NCI-H1417 treated with DMSO at 0.1 percent for 48 hours (cell line): ENCODE measurements at places on chromosomes 6 and 20.

GRCh38 chr6:38509713-38510112, 130.0 kb downstream of the BTBD9 start:
- DNase-seq: no peak

DNA sequence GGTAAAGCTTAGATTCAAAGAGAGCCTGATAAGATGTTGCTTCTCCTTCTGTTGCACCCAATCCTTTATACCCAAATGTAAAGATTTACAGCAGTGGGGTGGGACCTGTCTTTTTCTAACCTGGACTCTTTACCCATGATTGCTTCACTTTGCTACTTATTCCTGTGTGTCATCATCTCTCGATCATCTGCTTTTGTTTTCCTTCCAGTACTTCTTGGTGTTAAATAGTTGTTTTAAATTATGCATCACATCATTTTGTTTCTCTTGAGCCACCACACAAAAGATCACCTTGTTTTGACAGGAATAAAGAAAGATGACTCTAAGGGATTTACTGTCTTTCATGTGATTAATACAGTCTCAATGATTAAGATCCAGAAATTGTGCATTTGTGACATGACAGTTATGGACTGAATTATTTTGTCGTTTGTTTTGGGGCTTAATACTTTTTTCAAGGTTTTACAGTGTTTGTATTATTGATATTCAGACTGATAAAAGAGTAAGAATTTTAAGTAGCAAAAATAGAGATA, 123.1 kb downstream of the CDKAL1 start:
- no peak for DNase-seq

DNA sequence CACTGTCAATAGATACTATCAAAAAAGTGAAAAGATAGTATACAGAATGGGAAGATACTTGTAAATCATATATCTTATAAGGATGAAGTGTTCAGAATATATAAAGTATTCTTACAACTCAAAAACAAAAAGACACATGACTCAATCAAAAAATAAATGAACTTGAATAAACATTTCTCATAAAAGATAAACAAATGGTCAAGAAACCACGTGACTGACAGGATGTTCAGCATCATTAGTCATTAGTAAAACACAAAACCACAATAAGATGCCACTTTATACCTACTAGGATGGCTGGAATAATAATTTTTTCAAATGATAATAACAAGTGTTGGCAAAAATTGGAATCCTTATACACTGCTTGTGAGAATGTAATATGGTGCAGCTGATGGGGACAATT, 729.1 kb upstream of the HS3ST5 start:
- no peak for DNase-seq

DNA sequence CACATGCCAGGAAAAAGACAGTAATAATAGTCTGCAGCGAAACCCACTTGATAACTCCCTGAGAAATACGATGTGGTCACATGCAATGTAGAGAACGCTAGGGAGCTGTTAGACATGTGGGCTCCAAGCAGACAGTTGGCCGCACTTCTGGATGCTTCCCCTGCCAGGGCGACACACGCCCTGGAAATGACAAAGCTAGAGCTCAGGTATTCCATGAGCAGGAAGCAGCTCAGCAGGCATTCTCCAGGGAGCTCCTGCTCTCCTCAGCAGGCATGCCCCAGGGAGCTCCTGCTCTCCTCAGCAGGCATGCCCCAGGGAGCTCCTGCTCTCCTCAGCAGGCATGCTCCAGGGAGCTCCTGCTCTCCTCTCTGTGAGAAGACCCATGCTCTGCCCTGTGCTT, 52.4 kb upstream of the NXT1 start:
- DNase-seq: no peak

DNA sequence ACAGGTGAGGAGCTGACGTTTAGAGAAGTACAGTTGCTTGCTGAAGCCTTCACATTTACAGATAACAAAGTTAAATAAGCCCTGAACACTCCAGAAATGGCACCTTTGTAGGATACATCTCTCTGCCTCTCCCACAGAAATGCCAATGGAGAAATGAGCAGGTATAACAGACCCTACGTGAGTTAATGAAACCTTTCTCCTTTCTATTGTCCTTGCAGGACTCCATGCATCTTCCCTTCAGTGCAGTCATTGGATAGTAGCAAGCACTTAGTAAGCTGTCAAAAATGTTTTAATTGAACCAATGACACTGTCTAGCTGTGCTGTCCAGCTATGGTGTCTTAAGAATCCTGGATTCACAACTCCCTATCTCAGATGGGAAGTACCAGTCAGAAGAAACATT, 8.1 kb upstream of the RRBP1 start:
- no peak for DNase-seq

DNA sequence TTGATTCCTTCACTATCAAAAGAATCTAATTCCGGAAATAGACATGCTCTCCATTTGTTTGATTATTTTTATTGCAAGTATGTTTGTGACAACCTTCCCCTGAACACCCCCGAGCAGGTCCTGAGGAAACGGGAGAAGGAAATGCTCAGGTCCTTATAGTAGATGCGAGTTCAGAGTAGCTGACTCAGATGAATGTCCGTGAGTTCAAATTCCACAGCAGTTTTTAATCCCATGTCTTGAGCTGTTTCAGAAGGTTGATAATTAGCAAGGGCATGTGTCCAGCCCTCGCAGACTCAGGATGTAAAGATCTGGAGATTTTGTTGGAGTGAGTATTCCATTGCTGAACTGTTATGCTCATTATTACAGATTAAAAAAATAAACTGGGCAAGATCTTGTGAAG, 169.3 kb downstream of the BCAS1 start:
- no peak for DNase-seq

DNA sequence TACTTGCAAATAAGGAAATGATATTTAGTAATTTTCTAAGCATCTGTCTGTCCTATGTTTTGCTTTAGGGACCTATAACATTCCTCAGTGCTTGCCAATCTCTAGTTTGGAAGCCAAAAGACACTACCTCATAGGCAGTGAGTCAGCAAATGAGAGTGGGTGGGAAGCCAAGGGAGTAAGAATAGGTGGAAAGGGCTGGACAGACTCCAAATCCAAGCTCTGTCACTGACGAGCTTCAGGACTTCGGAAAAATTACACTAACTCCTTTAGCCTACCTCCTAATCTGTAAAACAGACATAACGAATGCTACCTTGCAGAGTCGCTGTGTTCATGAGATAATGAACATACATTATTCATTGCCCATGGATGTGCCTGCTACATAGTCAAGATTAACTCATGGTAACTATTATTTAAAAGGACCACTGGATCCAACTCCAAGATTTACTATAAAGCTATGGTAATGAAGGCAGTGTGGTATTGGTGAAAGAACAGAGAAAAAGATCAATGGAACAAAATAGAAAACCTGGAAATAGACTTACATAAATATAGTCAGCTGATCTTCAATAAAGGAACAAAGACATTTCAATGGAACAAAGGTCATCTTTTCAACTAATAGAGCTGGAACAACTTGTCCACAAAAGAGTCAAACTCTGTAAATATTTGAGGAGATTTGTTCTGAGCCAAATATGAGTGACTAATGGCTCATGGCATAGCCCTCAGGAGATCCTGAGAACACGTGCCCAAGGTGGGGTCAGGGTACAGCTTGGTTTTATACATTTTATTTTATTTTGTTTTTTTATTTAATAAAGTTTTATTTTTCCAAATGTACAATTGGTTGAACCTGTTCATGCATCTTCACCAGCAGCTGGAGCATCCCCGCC, 64.1 kb downstream of the FAM50B start:
- no peak for DNase-seq

DNA sequence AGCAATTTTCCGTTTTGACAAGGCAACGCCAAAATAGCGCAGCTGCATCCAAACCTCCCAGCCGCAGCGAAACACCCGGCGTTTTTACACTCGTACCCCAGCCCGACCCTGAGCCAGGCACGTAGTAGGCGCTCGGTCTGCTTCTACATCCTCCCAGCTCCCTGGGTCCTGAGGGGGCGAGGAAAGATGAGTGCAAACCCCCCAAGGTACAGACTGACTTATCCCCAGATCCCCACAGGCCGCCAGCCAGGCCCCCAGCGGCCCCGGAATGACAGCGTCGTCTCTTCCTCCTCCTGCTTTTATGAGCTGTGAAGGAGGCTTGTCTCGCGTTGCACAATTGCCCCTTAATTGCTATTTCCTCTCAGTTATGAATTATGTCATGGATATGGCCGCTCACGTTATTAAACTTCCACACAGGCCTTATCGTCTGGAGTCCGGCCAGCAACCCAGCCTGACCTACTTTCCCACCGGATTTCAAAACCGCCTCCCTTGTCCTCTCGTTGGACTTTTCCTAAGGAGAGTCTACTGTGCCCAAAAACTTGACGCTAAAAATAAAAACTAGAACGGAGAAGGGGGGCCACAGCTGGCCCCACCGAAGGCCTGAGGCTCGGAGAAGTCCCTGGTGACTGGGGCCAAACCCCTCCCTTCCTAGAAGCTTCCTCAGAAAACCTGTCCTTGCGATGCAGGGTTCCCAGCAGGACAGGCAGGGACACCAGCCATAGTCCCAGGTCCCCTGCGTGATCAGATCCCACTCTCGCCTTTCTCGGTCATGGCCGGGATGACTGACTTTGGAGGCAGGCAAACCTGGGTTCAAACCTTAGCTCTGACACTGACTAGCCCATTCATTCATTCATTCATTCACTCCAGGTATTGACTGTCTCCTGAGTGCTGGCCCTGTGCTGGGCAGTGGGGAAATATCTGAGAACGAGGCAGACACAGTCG, 130.9 kb upstream of the PTPN1 start:
- peak; percentile 48 for DNase-seq

GRCh38 chr6:31657406-31658157, 1.9 kb downstream of the APOM start:
- no peak for DNase-seq

DNA sequence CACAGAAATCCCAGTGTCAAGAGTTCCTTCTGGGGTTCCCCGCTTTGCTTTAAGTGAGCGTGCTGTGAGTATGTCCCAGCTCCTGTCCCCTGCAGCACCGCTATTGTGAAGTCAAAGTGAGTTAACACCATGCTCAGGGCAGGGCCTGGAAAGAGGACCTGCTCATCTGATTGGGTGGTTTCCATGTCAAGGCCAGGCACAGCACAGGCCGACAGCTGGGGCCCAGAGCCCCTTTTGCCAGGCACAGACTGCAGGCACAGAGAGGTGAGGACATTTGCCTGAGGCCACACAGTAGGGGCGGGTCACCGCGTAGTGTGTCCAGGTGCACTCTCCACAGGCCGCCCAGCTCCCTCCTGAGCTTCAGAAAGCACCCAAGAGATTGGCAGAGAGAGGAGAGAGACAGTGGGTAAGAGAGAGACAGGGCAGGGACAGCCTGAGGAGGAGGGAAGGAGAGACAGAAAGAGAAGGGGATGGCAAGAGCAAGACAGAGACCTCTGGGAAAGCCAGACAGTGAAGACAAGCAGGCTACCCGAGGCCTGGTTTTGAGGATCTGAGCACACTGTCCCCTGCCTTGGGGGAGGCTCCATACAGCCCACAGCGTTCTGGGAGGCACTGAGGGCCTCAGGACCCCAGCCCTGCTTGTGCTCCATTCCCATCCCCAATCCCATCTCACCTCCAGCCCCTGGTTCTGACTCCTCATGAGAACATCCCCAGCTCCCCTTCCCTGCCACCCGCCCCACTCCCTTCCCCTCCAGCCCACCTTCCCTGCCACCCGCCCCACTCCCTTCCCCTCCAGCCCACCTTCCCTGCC, 6.5 kb upstream of the BPIFB1 start:
- no peak for DNase-seq

DNA sequence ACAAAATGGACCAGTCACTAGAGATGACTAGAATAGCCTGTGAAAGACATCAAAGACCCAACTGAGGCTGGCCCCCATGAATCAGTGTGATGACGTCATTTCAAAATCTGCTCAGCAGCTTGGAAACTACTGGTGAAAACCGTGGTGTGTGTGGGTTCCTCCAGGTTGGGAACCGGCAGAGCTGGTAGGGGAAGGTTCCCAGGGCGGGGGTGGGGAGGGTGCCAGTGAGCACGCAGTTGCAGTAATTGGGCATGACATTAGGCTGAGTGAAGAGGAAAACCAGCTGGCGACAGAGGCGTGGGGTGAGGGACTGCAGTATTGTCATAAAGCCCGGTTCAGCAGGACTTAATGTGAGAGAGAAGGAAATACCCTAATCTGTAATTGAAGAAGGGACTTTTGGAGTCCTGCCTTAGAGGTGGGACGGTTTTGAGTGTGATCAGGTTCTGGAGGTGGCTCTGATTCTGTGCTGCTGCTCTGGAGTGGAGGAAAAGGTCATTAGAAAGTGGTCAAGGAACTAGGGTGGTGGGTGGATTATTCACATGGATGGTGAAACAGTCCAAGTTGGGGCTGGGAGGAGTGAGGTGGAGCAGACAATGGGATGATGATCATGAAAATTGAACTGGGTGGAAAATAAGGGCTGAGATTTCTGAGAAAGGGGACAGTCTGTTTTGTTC, 52.0 kb upstream of the MTHFD1L start:
- no peak for DNase-seq

GRCh38 chr6:166435574-166435973, 52.8 kb upstream of the MPC1 start:
- no peak for DNase-seq

- no peak for DNase-seq
These were observed 158.1 kb downstream of the CDH26 start for GRCh38 chr20:60116128-60116909.

DNA sequence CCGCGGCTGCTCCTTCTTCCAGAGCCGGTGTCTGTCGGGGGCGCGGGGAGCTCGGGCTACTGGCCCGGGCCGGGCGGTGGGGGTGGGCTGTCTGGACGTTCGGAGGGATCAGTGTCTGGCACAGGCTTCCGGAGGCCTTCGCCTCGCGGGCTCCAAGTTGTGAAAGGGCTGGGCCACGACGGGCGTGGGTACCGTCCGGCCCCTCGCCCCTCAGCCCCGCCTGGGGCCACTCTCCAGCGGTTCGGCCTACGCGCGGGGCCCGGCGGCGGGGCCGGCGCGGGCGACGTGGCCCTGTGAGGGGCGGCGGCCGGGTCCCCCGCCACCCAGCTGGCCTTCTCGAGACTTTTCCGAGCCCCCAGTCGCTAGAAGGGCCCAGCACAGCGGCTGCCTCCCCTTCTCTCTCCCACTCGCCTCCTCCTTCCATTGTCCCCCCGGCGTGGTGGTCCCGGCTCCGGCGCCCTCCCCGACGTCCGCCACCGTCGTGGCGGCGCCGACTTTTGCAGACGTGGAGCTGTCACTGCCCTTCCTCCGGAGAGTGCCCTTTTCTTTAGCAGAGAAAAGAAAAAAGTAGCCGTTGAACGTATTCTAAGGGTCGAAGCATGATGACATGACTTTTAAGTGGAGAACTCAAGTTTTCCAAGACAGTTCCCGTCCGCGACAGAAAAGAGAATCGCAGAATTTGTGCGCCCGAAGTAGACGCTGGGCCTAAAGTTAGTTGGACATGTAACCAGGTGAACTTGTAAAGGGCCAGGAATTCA, 571 bp downstream of the ITCH start:
- no peak for DNase-seq

GRCh38 chr20:43238833-43239232, 49.1 kb upstream of the PTPRT start:
- DNase-seq: no peak

DNA sequence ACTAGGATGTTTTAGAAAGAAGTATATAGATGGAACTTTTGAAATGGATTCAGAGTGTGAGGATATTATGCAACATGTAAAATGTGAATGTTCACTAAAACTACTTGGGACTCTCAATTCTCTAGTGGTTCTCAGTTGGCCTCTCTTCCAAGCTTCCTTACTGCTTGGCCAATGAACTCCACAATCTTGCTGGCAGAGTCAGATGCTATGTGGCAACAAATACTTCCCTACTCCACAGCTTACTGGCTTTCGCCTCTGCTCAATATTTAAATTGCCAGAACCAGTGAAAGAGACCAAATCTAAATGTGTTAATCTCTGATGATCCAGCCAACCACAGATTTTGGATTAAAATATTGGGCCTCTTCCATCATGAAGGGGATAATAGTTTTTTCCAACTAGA, 138.4 kb downstream of the HTR1B start:
- no peak for DNase-seq

GRCh38 chr6:53744321-53744720, 50.5 kb upstream of the LRRC1 start:
- DNase-seq: no peak
